ENCODE measurements at places on chromosomes 3 and 15.

DNA sequence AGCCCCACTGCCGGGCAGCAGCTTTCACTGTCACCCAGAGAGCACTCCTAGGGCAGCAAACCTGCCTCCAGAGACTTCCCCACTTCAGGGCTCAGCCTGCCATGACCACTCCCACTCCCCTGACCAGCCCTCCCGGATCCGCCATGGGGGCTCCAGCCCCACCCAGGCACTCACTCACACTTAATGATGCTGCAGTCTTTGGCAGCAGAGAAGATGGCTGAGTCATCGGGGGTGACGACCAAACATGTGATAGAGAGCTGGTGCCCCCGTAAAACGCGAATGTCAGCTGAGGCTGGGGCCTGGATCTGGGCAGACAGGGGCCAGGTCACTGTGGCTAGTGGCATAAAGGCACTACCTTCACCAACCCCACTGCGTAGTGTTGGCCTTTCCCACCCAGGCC, 4.7 kb downstream of the RRP9 start:
- no peak for DNase-seq

GRCh38 chr15:91369823-91370222, 269.8 kb downstream of the SV2B start:
- no peak for DNase-seq

DNA sequence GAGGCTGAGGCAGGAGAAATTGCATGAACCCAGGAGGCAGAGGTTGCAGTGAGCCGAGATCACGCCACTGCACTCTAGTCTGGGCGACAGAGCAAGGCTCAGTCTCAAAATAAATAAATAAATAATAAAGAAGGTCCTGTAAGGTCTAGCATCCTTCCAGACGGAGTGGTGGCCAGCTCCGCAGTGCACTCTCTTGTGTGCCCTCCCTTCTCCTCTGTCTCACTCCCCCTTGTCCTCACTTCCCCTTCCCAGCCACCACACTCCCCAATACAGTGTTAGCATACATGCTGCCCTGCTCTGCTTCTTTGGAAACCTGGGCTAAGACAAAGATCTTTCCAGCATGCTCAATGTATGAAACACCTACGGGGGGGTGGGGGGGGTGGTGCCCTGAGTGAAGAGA, 3.4 kb upstream of the CLN6 start:
- DNase-seq = no peak

DNA sequence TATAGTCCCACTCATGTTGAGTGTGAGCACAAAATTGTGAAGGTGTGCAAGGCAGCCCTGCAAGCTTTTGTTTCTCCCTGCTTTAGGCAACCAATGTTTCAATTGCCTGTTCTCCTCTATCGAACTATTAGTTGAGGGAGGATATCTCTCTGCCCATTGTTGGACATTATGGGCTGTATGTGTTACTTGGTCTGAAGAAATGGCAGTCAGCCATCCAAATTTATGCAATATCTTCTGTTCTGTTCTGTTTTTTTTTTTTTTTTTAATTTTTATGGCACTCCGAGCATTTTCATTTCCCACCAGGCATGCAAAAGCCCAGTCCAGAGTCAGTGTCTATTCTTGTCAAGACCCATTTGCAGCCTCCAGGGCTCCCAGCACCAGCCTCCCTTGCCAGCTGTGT, 44.0 kb downstream of the ANAPC13 start:
- no peak for DNase-seq

DNA sequence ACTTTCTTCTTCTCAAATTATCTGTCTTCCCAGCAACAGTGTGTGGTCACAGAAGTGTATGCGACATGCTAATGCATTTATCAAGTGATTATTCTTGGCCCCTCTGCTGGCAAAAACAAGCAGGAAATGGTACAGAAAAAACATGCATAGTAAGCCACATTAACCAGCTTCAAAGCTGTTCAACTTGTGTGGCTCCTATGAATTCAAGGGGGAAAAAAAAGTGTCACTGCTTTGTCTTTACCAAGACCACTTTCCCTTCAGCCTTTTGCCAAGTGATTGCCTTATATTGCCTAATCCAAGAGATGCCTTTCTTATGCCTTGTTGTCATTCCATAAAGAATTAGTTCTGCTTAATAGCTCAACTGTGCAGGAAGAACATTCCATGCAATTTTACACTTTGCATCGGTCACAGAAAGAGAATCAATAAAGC, 39.1 kb downstream of the PRTG start:
- DNase-seq = no peak

- no peak for DNase-seq
These were observed 44.8 kb upstream of the MAP3K13 start for GRCh38 chr3:185318141-185318540.

- DNase-seq = no peak
These were observed 2.4 kb downstream of the ANAPC13 start for GRCh38 chr3:134483195-134483900.

DNA sequence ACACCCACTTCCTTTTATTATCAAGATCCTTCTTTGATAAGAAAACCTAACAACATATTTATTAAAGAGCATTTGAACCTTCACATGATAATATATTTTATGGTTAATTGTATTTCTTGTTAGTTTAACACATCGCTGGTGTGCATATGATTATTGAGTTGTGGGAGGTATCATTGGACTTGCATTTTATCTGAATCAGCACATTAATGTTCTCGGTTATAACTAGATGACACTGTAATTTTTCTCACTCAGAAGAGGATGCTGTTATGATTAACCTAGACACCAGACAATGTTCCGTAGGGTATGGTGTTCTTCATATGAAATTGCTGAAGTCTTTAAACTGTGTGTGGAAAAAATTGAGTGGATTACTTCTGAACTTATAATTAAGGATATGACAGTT, 1188.3 kb upstream of the EPHA6 start:
- DNase-seq = no peak

All from NCI-H748 treated with DMSO at 0.1 percent for 48 hours (cell line).